ENCODE measurements at places on chromosomes 6 and 20.

DNA sequence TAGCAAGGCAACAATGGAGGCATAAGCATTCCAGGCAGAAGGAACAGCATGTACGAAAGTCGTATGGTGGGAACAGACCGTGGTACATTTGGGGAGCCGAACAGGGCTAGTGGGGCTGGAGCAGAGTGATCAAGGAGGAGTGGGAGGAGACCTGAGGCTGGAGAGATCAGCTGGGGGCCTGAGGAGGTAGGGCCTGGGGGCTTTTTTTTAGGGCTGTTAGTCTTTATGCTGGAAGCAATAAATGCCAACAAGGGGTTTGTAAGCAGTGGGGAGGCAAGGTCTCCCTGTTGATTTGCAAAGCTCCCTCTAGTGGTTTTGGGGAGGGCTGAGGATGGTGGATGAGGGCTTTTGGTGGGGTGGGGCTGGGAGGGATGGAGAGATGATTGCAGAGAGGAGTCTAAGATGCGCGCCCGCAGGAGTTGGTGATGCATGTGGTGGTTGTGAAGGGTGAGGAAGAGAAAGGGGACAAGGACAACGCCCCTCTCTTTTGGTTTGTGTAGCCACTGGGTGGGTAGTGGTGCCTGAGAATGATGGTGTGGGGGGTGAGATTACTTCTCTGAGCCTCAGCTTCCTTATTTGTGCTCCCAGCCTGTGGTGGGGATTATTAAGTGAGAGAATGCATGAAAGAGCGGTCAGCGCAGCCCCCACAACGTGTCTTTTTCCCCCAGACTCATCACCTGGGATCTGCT is 74.1 kb upstream of the TOX2 start:
- no peak for DNase-seq

DNA sequence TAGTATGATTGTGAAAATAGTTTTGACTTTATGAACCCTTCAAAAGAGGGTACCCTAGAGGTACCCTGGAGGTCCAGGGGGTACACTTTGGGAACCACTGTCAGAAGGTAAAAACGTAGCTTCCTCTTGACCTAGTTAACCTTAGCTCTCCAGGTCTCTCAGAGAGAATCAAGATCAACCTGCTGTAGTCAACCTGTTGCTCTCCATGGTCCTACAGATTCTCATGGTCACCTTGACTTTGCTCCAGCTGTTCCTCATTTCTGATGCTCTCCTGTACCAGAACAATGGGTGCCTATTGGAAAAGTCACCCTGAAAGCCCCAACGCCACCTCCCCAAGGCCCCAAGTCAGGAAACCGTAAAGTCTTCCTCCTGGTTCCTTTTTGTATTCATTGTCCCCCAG is 294.4 kb upstream of the CDH4 start:
- no peak for DNase-seq

GRCh38 chr6:125117818-125118217 is 35.8 kb upstream of the TPD52L1 start:
- no peak for DNase-seq

DNA sequence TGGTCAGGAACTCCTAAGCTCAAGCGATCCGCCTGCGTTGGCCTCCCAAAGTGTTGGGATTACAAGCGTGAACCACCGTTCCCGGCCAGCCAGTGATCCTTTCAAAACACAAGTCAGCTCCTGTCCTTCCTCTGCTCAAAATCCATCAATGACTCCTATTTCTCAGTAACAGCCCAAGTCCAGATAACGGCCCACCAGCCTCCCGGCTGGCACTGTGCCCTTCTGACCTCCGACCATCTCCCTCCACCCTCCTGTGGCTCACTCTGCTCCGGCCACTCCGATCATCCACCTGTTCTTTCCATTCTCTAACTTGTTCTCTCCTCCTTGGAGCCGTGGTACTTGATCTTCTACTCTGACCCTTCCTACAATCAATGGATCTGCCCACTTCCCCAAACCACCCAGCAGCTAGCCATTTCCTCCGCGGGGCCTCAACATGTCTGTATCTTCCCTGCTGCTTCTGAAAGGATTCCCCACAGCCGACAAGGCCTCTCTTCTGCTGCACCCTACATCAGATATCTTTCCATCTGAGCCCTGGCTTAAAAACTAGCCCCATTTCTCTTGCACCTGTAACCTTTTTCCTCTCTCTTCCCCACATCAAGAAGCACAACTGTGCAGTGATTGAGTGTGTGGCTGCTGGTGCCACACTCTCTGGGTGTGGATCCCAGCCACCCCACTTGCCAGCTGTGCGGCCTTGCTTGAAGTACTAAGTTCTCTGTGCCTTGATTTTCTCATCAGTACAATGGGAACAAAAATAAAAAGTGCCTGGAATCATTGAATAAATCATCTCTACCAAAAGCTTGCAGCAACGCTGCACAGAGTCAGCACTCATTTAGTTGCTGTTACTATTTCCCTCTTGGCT is 6.1 kb upstream of the ZMYND8 start:
- no peak for DNase-seq

DNA sequence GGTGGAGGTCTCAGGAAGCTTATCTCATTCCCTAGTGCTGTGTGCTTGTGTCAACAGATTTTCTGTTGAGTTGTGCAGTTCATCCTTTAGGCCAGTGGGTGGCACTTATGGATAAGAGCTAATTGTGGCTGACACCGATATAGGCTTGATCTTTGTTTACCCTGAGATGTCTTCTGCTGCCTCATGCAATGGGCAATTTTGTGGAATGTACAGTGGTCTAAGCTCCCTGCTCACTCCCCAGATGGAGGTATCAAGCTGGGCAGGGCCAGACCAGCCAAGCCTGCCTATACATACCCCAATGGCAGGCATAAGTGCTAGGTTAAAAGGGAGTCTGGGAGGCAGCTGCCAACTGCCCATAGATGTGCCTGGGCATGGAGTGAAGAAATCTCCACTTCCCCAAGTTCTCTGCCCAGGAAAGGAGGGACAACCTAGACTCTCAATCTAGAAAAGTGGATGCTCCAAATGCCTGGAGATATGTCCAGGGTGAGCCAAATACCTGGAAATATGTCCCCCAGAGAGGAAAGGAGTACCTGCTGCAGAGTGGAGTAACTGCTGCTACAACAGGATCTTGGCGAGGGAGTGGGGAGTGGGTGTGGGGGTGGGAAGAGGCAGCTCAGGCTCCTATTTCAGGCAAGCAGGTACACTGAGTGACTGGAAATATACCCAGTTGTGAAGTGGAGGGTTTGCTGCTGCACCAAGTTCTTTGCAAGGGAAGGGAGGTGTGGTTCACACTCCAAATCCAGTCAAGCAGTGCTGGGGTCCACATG is 53.2 kb upstream of the ARG1 start:
- DNase-seq = no peak

DNA sequence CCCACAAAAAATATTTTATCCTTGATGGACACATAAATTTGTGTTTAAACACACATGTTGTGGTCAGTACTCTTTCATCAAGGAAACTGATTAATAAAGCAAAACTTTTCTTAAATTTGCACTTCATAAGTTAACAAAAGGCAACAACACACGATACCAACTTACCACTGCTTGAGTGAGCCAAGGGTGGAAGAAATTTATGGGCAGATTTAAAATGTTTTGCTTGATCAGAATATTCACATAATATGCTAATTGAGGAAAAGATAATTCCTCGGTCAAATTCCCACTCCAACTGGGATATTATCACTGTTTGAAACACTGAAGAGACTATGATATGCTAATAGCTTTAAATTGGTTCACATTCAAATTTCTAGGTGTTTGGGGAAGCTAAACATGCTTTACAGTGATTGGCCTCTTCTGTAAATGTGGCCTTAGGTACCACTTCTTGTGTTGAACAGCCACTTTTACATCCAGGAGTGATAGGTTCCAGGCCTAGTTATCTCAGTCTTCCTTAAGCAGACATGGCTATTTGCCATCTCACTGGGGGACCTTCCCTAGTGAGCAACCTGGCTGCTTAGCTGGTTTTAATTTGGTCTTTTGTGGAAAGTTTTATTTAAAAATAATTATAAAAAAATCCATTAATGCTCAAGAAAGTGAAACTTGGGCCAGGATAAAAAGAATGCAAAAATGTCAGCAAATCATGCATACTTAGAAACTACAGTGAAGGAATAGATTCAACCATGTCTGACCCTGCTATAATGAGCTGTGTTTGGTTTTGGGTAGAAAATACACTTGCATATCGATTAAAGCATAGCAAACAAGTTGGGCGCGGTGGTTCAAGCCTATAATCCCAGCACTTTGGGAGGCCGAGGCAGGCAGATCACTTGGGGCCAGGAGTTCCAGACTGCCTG is 221.2 kb upstream of the MAP3K7 start:
- DNase-seq = no peak

GRCh38 chr20:40331807-40332560 is 357.1 kb downstream of the MAFB start:
- DNase-seq = no peak

DNA sequence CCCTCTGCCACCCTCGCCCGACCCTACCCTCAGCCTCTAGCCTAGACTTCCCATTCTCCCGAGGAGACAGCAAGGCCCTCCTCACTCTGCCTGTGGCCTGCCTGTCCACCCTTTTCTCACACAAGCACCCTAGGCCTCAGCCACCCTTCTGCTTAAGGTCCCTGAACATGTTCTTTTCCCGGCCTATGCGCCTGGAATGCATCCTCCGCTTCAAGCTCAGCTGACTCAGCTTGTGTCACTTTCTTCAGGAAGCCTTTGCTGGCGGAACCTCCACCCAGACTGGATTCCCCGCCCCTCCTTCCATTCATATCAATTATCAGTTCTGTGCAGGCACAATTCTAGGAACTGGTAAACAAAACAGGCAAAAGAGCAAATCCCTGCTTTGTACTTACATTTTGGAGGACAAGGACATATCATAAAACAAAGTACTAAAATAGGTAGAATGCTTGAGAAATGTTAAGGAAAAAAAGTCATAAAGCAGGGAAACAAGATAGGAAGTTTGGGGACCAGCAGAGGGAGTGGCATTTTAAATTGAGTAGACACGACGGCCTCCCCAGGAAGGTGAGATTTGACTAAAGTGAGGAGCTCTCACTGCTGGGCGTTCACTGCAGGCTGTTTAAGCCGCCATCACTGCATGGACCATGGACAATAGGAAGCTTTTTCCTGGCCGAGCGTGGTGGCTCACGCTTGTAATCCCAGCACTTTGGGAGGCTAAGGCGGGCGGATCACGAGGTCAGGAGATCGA is 17.9 kb upstream of the SNHG17 start:
- no peak for DNase-seq

DNA sequence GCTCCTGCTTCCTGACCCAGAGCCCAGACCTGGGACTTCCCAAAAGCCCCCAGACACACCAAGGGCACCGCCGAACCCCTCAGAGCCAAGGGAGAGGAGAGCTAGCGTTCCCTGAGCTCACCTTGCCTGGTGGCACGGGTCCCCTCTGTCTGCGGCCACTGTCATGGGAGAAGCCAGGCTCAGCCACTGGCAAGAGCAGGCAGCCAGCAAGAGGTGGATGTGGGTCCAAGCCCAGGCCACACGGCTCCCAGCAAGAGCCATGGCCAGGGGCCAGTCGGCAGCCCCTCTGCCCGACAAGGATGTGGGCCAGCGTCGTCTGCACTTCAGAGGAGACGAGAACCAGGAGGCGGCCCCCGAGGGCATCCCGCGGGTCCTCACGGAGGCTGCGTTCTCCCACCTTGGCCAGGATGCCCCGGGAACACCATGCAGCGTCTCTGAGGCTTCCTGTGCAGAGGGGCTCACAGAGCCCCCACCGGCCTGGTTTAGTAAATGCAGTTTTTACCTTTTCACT is 2.2 kb upstream of the PPDPF start:
- no peak for DNase-seq

- DNase-seq = no peak
These were observed 12.0 kb upstream of the SLC17A5 start for GRCh38 chr6:73665686-73666319.

GRCh38 chr6:81789291-81789690 is 36.8 kb upstream of the TENT5A start:
- no peak for DNase-seq

DNA sequence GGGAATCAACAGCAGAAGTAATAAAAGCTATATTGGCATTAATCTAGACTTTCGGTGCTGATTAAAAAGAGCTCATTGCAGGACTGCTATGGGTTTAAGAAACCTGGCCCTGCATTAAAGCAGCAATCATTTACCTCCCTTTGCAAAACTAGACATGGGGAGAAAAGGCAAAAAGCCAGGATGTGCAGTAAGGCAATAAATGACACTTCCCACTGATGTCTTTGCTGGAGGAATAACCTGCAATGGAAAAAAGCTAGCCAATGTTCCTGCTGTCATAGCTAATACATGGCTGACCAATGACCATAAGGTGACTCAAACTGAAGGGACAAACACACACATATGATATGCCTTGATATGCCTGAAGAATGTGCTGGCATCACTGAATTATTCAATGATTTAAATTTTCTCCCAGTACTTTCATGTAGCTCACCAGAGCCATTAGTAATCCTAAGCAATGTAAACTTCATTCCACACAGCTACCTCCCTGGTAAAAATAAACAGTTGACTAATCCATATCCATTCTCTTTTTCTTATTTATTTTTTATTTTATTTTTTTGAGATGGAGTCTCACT is 8.7 kb downstream of the DNAAF9 start:
- no peak for DNase-seq

DNA sequence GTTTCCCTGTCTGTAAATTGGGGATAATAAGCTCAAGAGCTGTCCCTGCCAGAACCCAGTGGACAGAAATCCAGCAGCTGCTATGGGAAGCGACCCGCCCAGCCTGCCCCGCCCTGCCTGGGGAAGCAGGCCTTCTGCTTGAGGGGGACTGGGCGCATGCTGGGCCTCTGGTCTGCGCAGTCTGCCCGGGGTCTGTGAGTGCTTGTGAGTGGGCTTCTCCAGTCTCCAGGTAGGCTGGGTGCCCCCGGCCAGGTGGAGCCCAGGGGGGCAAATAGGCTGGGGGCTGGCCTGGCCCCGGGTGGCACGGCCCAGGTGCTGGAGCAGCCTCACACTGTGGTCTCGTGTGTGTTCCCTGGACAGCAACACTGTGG is 648 bp upstream of the RBBP8NL start:
- no peak for DNase-seq

- peak; percentile 93 for DNase-seq
These were observed at the start of gene SLC35B3 for GRCh38 chr6:8435093-8435844. Gene SLC35B3, minus strand, starts transcription at chr6:8435545.

DNA sequence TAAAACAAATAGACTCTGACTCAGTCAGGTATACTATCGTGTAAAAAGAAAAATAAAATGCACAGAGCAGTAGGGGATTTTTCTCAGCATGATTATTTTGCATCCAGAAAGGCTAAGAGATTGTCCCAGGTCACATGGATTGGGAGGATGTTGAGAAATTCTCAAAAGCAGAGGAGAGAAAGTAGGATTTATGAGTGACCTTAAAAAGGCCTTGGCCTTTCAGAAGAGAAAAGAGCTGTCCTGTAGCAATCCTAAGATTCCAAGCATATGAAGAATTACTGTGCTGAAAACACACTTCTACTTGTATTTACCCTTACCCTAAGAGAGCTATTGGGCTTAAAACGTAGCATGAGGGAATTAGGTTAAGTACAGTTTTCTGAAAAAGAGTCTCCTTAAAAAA is 149.7 kb upstream of the ENPP5 start:
- DNase-seq = no peak

DNA sequence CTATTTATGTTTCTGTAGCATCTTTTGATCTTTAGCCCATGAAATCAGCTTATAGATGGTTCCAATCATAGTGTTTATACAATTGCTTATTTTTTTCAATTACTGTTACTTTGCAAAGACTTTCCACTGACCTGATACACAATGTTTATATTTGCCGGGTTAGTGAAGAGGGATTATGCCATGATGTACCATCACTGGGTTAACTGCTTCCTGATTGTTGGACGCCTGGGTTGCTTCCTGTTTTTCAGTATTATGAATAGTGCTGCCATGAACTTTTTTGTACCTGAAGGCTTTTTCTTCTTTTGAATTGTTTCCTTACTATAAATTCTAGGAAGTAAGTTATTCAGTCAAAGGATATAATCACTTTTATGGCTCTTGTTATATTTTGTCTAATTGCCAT is 6.9 kb downstream of the MANBAL start:
- no peak for DNase-seq

GRCh38 chr6:166005944-166006899 is 161.4 kb downstream of the TBXT start:
- DNase-seq = no peak

Data from stimulated activated CD8-positive, alpha-beta memory T cell treated with anti-CD3 and anti-CD28 coated beads, Interleukin-15, amount 100 ng/mL, for 4 hours (primary cell).